Motor neuron (in vitro differentiated cells): ENCODE measurements at places on chromosomes 2 and 18. TPM values are rescaled to one million over a fixed set of nuclear protein-coding genes. Genes with fewer than 3 reads are reported as not detected.

The RTKN gene
- 7.2 and 8.2 TPM in 2 replicates for total RNA-seq

The TMEM150A gene
- total RNA-seq = 12.1 and 13.0 TPM in 2 replicates

The OXER1 gene
- total RNA-seq = 0.27 and 0.54 TPM in 2 replicates

The ANKRD30BL gene
- 0.95 and 1.4 TPM in 2 replicates for total RNA-seq

The NEURL3 gene
- total RNA-seq = not detected in 2 replicates

The DNER gene
- total RNA-seq = 59.3 and 61.5 TPM in 2 replicates

The NMUR1 gene
- total RNA-seq = 0.07 TPM in 1 of 2 replicates, not detected in the other

The NIFK gene
- 97.3 and 115 TPM in 2 replicates for total RNA-seq

The ABCG5 gene
- total RNA-seq = 0.18 and 0.50 TPM in 2 replicates

The MGAT4A gene
- 16.8 TPM in 2 replicates for total RNA-seq

The SGO2 gene
- 13.3 and 16.5 TPM in 2 replicates for total RNA-seq

The TM4SF20 gene
- 0.59 and 0.75 TPM in 2 replicates for total RNA-seq

The UNC80 gene
- 0.11 and 0.45 TPM in 2 replicates for total RNA-seq

The ZAP70 gene
- total RNA-seq = 0.41 and 1.7 TPM in 2 replicates

The ERMN gene
- total RNA-seq = 2.0 and 3.1 TPM in 2 replicates

The REG1B gene
- not detected in 2 replicates for total RNA-seq

The NR4A2 gene
- 0.92 and 0.97 TPM in 2 replicates for total RNA-seq

The NTSR2 gene
- total RNA-seq = not detected in 2 replicates

The DSG4 gene
- total RNA-seq = 0.06 TPM in 1 of 2 replicates, not detected in the other

The DAW1 gene
- total RNA-seq = 0.09 TPM in 1 of 2 replicates, not detected in the other

The SKA1 gene
- total RNA-seq = 0.10 and 0.11 TPM in 2 replicates

The CERKL gene
- 2.4 and 3.7 TPM in 2 replicates for total RNA-seq

The REEP1 gene
- 53.1 and 53.7 TPM in 2 replicates for total RNA-seq
